ENCODE measurements at places on chromosomes 7 and 10.

DNA sequence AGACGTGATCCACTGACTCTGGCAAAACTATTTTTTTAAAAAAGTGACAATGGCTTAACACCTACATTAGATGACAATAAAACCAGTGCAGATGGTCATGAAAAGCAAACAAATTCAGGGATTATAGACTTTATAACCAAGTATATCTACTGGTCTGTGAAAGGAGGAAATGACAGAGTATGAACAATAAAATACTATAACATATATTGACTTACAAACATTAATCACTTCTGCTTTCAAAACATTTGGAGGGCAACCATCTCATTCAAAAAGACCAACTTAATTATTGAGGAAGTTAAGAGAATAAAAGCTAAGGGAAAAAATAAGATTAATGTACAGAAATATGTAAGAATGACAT, 34.8 kb downstream of the JMJD1C start:
- no peak for DNase-seq

DNA sequence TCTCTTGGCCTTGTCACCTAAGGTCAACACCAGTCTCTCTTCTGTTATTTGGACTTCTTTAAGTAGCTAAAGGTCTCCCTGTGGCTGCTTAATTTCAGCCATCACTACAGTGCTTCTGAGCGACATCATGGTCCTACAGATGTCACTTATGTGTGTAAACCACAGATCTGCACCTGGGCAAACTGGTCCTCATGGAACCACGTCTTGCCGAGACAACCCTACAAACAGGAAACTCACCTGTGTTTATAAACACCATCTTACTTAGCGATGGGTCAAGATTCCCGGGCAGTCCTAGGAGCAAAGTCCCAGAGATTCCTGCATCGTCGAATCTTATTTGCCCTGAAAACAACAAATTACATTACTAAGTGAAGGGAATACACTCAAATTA, 27.8 kb downstream of the KLF6 start:
- DNase-seq: no peak

DNA sequence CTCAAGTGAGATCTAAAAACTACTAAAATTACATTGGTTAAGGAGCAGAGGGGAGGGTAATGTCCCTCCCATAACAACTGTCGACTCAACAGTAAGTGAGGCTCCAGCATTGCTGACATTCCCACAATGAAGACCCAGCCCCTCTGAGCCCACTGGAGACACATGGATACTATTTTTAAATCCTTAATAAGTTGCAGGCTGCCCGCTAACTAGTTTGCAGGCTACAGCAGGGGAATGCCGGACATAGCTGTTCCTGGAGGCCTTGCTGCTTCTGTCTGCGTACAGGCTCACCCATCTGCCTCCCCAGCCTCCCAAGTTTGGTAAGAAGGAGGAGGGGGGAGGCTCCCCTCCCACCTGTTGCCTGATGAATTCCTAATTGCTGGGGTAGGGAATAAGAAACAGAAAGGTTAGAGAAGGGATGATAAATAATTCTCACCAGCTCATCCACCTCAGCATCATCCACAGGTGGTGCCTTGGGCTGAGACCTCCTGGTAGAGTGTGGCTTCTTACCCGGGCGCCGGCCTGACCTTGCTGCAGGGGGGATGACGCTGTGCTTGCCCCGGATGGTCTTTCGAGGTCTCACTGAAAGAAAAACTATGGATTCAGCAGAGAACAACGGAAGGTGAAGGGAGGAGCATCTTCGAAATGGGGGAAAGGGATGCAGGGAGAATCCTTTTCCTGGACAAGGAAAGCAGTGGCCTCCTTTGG, 10.1 kb downstream of the FZD9 start:
- no peak for DNase-seq

DNA sequence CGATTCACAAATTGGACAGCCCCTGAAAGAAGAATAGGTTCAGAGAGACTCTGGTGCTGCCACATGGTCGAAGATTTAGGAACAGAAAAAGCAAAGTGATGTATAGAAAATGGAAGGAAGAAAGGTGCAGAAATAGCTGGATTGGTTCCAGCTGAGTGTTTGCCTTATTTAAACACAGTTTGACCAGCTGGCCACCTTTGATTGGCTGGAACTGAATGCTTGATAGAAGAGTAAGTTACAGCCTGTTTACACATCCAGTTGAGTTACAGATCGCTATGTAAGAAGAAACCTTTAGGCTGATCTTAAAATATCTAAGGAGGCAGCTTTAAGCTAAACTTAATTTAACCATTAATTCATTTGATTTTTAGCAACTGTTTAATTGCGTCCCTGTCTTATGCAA, 40.3 kb upstream of the KAT6B start:
- DNase-seq: no peak

GRCh38 chr10:98170249-98171117, 36.0 kb downstream of the R3HCC1L start:
- no peak for DNase-seq

- DNase-seq: no peak
Observed at GRCh38 chr10:77027141-77027540, 610.5 kb downstream of the KCNMA1 start.

GRCh38 chr10:97333601-97334369, 744 bp downstream of the FRAT2 start:
- no peak for DNase-seq

DNA sequence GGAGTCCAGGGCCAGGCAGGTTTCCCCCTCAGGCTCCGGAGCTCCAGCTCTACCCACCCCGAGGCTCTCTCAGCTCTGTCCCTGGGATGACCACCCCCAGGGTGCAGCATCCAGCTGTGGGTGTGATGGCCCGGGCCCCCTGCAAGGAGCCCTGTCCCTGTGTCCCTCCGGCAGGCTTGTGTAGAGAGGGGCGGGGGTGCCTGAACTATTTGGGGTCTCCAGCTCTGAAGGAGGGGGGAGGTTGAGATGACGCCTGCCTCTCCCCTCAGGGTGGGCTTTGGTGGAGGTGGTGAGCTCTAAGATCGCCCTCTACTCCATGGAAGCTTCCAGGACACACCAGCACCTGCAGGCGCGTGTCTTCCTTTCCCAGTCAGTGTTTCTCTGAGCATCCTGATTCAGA, 39.4 kb downstream of the ADRA2A start:
- DNase-seq: no peak

GRCh38 chr10:86500846-86501245, 20.7 kb downstream of the WAPL start:
- DNase-seq: no peak

- no peak for DNase-seq
Observed at GRCh38 chr7:151254316-151254715, 5.8 kb upstream of the SMARCD3 start.

GRCh38 chr10:98433881-98434732, 12.6 kb downstream of the HPS1 start:
- DNase-seq: no peak

- DNase-seq: no peak
Observed at GRCh38 chr10:51389415-51390321, 309.7 kb downstream of the CSTF2T start.

DNA sequence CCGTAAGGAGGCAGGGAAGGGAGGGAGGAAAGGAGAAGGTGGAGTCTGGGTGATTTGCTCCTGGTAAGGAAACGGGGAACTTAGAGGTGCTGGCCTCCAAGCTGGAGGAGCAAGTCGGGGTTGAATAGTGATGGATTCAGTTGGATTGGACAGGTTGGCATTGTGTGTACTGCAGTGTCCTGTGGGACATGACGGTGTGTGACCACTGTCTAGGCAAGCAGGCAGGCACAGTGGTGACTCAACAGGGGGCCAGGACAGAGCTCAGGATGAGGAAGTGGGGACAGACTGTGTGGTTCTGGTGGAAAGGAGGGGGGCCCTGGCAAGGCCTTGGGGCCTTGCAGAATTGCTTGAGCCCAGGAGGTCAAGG, 48.8 kb downstream of the COL26A1 start:
- DNase-seq: no peak

DNA sequence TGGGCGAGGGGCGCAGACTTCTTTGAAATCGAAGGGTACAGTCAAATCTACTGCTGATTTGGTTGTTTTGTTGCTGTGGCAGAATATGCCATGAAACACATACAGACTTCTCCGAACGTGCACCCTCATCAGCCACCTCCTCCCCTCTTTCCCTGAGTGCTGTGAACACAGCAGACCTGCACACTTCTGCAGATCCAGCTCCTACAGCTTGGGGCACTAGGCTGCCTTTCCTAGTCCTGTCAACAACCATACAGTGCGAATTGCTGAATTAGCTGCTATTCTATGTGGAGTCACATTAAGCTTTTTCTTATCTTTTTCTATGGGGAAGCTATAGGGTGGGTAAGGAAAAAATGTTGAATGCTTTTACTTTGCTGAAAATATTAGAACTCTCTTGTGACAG, 57.5 kb downstream of the COL17A1 start:
- DNase-seq: no peak

DNA sequence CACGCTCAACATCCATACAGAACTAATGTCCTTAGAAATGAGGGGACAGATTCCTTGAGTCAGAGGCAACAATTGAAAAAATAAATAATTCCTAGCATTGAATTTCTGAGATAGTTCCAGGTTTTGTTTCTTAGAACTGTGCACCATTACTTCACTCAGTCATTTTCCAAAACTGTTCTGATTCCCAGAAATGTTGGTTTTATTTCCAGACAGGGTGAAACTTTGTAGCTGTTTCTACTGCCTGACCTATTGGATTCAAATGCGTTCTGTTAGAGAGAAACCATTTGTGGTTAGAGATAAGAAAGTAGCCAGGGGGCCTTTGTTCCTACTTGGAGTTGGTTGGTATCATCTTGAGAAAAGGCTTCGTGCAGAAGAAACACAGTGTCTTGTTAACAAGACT, 8.1 kb upstream of the DEPP1 start:
- DNase-seq: no peak

- DNase-seq: no peak
Observed at GRCh38 chr10:122407375-122408125, 33.0 kb downstream of the PLEKHA1 start.

DNA sequence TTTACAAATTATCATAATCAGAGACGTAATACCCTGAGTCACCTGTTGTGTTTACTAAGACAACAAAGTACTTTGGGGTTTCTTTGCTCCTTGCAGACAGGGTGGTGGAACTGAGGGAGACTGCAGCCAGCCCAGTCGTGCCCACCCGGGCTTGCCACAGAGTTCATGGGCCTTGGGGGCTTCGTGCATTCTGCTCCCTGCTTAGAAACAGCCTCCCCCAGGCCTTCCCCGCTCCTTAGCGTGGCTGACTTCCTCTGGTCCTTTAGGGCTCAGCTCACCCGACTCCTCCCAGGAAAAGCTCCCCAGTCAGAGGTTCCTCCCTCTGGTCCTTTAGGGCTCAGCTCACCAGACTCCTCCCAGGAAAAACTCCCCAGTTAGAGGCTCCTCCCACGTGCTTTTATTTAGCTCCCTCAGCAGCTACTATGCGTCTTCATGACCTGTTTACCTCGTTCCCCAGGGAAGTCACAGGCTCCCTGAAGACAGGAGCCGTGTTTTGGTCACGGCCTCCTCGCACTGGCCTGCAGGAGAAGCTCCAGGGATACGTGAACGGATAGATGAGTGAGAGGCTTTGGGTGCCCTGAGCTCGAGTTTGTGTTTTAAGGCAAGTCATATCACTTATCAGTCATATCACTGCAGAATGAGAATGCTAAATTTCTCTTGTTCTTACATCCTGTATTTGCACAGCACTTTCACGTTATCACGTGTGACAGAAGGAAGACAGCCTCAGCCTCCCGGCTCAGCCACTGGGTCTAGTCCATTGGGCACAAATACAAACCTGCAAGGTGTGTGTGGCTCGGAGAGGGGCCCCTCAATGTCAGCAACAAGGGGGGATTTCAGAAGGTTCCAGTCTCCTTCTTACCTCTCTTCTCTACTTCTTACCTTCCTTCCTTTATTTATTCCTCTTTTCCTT, 52.7 kb upstream of the VIPR2 start:
- DNase-seq: no peak

DNA sequence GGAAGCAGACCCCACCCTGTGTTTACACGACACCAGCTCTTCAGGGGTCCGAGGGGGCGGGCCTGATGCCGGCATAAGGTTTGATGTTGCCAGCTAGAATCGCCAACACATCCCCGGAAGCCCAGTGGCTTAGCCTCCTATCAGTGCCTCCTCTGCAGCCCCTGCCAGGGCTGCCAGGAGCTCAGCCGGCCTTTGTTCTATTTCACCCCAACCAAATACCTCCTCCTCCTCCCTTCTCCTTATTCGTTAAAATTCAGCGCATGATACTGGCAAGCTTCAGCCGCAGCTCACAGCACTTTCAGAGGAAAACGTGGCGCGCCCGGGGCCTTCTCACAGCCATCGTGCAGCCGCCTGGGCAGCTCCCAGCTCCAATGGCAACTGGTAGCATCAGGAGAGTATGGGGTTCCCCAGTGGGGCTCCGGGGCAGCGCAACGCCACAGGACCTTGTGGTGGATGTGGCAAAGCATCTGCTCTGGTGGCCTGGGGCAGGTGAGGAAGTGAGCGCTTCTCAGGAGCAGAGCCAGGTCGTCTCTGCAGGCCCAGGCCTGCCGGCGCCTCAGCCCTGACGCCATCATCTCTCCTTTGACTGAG, 176.4 kb upstream of the RHEB start:
- no peak for DNase-seq

DNA sequence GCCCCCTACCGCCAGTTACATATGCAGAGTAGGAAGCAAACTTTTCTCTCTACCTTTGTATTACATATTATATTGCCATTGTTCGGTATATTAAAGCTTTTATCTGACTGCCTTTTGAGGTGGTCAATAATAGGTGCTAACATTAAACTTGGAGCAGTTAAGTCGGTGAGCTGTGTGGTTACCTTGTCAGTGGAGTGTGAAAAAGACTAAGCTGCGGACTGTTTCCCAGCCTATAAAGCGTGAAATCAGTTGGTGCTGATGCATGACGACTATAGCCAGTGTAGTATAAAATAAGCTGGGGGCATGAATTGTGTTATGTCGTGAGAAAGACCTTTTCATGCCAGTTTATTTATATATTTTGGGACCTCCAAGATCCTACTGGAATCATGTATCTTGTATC, 33.7 kb downstream of the R3HCC1L start:
- no peak for DNase-seq

- DNase-seq: no peak
Observed at GRCh38 chr7:106765727-106766355, 99.2 kb upstream of the PIK3CG start.

- DNase-seq: no peak
Observed at GRCh38 chr10:68348265-68348741, 15.6 kb upstream of the PBLD start.

DNA sequence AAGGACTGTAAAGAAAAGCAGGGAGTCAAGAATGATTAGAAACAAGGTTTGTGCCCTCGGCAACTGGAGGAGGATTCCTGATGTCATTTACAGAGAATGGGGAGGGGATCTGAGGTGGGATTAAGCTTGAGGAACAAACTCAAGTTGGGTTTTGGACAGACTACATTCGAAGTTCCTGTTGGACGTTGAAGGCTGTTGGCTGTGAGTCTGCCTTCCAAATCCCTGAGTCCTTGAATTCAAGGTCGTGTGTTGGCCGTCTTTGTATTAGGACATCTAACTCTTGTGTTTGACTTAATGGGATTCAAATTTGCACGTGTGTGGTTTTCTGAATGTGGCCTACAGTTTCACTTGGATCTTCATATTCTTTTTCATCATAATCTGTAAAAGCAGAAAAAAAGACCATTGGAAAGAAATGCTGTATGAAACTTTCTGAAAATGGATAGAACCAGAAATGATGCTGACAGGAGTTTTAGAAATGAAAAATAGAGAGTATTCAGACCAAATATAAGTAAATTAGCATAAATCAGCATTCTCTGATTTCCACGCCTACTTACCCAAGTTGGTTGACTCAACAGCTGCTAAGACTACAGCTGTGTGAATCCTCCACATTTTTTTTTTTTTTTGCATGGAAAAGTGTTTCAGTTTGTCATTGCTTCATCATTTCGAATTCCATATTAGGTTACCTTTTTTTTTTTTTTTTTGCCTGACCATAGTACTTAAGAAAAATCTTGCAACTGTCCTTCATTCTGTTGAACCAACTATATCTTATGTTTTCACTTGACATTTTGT, 94.8 kb downstream of the KIAA1217 start:
- DNase-seq: no peak

GRCh38 chr10:125792342-125793300, 17.0 kb upstream of the MMP21 start:
- DNase-seq: no peak

All from brain pericyte (primary cell).